Heart left ventricle (tissue), 16 donors: ENCODE measurements at places on chromosomes 7 and 10. TPM values are rescaled to one million over a fixed set of nuclear protein-coding genes. Genes with fewer than 3 reads are reported as not detected.

DNA sequence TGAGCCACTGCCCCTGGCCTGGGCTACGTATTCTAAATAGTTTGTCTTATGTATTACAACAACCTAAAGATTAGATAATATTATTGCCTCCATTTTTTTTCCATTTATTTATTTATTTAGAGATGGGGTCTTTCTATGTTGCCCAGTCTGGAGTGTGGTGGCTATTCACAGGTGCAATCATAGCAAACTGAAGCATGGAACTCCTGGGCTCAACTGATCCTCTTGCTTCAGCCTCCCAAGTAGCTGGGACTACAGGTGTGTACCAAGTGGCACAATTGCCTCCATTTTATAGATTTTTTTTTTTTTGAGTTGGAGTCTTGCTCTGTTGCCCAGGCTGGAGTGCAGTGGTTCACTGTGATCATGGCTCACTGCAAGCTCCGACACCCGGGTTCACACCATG lies 6.5 kb upstream of the TRA2A start:
- DNase-seq: no peak

DENND2A gene
- total RNA-seq: 10.0 TPM

DNA sequence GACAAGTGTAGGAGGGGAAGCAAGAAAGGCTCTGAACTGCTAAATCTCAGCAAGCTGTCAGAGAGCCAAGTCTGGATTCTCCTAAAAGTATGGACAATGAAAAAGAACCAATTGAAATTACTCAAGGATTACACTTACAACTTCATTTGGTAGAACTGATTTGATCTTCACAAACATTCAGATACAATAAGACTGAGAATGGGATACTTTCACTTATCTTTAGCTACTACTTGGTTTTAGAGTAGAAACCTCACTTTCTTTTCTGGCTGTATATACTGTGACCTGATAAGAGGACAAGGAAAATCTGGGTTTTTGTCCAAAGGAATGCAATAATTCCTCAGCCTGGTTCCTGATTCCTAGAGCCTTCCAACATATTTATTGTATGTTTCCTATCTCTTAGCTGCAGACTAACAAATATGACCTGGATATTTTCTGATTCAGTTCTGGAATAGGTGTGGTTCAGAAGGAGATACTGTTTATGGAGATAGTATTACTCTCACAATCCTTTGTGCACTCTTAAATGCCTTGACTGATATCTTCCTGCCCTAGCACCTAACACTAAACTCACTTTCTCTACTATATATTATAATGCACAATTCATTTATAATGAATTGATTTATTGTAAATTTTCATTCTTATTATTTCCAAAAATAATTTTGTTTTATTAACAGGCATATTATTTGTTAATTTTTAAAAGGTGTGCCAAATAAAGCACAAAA lies 7.3 kb downstream of the SEMA3A start:
- DNase-seq: no peak

DDX21 gene
- total RNA-seq: 25.7 TPM

- no peak for DNase-seq
Measured at GRCh38 chr7:151699928-151700319, 177.0 kb downstream of the PRKAG2 start.

- no peak for DNase-seq
Measured at GRCh38 chr10:104903433-104903832, 262.3 kb downstream of the SORCS3 start.

DNA sequence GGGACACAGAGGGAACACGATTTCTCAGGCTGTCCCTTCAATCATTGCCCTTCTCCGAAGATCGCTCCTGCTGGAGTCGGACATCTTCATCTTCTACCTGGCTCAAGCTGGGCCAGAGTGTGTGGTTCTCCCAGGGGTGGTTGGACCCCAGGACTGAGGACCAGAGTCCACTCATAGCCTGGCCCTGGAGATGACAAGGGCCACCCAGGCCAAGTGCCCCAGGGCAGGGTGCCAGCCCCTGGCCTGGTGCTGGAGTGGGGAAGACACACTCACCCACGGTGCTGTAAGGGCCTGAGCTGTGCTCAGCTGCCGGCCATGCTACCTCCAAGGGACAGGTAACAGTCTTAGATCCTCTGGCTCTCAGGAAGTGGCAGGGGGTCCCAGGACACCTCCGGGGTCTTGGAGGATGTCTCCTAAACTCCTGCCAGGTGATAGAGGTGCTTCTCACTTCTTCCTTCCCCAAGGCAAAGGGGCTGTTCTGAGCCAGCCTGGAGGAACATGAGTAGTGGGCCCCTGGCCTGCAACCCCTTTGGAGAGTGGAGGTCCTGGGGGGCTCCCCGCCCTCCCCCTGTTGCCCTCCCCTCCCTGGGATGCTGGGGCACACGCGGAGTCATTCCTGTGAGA lies 23.3 kb downstream of the TBATA start:
- DNase-seq: no peak

BUD23 gene
- 74.8 TPM for total RNA-seq

GRCh38 chr7:16627236-16627635 lies 18.3 kb downstream of the ANKMY2 start:
- DNase-seq: no peak

UCMA gene
- total RNA-seq: not detected

- DNase-seq: no peak
Measured at GRCh38 chr10:95509251-95509650, 51.9 kb downstream of the SORBS1 start.

DNA sequence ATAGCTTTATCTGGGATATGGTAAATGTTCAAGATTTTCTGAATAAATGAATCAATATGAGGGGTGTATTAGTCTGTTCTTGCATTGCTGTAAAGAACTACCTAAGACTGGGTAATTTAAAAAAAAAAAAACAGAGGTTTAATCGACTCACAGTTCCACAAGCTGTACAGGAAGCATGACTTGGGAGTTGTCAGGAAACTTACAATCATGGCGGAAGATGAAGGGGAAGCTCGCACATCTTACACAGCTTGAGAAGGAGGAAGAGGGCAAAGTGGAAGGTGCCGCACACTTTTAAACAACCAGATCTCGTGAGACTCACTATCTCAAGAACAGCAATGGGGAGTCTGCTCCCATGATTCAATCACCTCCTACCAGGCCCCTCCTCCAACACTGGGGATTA lies 32.5 kb upstream of the OTUD1 start:
- DNase-seq: no peak

COX19 gene
- total RNA-seq: 7.6 TPM

GRCh38 chr10:8052956-8053445 lies 1.5 kb upstream of the GATA3 start:
- no peak for DNase-seq

- DNase-seq: peak; percentile 20
Measured at GRCh38 chr7:80859272-80859970, 59.4 kb downstream of the SEMA3C start.

CDCA7L gene
- total RNA-seq: 20.2 TPM

DNA sequence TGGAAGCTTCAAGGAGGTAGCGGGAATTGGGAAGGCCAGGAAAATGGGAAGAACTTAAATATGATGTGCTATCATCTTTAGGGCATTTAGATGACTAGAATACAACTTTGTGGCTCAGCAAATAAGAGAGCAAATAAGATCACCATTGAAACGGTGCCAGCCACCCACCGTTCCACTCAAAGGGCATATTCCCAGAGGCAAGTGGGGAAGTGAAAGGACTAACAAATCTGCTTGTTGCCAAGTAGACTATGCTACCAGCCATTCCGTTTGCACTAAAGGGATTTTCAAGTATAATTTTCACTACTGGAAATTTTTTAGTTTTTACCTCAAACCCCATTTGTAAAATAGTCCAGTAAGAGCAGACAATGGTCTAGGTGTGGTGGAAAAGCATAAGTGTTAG lies 4.0 kb upstream of the PPP1R3C start:
- DNase-seq: no peak

DNA sequence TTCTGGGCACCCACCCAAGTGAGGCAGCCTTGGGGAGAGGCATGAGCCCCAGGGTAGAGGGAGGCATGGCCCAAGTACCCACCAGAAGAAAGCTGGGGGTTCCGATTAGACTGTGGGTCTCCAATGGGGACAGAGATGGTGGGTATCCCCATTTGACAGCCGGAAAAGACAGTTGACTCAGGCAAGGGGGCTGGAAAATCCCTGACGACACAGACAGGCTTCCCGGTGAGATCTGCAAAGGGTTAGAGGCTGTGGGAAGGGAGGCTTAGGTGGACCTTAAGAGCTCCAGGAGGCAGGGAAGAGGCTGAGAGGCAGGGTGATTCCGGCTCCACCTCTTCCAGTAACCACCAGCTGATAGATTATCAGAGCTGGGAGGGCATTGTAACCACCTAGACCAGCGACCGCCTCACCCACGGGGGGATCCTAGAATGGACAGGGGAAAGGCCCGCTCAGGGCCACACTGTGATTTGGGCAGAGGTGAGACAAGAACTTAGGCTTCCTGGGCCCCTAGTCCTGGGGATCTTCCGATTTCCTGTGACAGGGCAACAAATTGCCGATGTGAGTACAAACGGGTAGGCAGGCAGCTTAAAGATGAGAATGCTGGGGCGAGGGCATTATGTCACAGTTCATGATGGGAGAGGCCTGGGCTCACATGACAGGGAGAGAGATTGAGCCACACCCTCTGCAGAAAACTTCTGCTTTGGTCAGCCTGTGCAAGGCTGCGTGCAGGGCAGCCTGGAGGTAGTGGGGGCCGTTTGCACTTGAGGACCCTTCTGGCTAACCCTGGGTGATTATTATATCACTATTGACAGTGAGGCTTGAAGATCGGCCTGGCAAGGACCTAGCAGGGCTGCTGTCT lies 5.4 kb downstream of the TBATA start:
- no peak for DNase-seq

OR2A2 gene
- total RNA-seq: not detected

TPST1 gene
- total RNA-seq: 6.1 TPM

SMURF1 gene
- 12.4 TPM for total RNA-seq

GRCh38 chr10:121648059-121648458 lies 49.8 kb upstream of the FGFR2 start:
- no peak for DNase-seq

- DNase-seq: peak; percentile 48
Measured at GRCh38 chr10:77641788-77642397, 4.3 kb upstream of the KCNMA1 start.

TWIST1 gene
- total RNA-seq: 1.0 TPM

GPR15LG gene
- total RNA-seq: not detected

GRCh38 chr10:125029584-125030242 lies 87.8 kb downstream of the ZRANB1 start:
- no peak for DNase-seq

CLIP2 gene
- total RNA-seq: 9.6 TPM

- DNase-seq: no peak
Measured at GRCh38 chr10:22626784-22627183, 87.6 kb downstream of the PIP4K2A start.

DNA sequence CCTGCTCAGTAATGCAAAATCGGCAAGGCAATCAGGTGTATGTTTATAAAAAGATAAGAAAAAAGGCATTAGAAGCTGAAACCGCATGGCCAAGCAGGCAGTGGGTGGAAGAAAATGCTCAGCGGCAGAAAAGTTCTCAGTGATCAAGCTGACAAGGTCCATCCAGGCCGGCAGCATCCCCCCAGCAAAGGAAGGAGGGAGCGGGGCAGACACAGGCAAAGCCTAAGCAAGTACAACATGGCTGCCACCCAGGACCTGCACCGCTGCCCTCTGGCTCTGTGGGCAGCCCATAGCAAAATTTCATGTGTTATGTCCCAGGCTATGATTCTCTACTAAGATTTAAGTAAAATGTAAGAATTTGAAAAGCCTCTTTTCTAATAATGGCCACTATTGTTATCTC lies 45.4 kb downstream of the MRPS24 start:
- DNase-seq: no peak

- DNase-seq: no peak
Measured at GRCh38 chr7:21054427-21055112, 267.9 kb upstream of the SP8 start.

- no peak for DNase-seq
Measured at GRCh38 chr10:48700493-48700892, 15.8 kb downstream of the WDFY4 start.

SUGCT gene
- 7.0 TPM for total RNA-seq

DNA sequence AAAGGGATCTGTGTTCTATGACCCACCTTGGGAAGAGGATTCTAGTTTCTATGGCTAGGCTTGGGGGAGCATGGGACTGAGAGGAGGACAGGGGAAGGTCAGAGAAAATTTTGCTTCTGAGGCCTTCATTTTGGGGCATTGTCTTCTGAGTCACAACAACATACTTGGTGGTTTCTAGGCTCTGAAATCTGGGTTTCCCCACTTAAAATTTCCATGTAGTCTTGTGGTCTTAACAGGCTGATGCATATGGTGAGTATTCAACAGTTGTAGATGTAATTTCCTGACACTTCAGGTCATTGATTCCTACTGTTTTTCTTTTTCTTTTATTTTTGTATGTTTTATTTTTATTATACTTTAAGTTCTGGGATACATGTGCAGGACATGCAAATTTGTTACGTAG lies 88.5 kb downstream of the ANKRD7 start:
- DNase-seq: no peak

TRIM56 gene
- total RNA-seq: 16.9 TPM

C10orf105 gene
- total RNA-seq: not detected

SFTPA1 gene
- not detected for total RNA-seq

GRCh38 chr7:69032848-69033247 lies 565.4 kb upstream of the AUTS2 start:
- no peak for DNase-seq

DNA sequence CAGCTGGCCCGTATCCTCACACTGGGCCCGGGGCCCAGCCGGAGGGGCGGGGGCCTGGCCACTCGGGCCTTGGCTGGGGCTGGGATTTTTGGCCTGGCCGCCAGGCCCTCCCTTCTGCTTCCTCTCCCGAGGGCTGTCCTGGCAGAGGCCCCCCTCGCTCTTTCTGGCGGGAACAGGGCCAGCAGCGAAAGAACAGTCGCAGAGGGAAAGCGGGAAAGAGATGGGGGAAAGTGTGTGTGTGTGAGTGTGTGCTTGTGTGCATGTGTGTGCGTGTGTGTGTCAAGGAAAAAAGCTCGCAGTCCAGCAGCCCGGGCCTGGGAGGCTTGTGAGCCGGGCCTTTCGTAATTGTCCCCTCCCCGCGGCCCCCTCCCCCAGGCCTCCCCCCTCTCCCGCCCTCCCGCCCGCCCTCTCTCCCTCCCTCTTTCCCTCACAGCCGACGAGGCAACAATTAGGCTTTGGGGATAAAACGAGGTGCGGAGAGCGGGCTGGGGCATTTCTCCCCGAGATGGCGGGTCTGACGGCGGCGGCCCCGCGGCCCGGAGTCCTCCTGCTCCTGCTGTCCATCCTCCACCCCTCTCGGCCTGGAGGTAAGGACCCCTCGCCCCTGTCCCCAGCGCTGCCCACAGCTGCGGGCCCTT lies at the start of gene ELN:
Gene ELN (plus strand): TSS at position 491 of the 638 bp plus-strand sequence. CDS start 15 bp downstream, at position 506.
- DNase-seq: peak; percentile 88

- no peak for DNase-seq
Measured at GRCh38 chr10:36683421-36683820, 442.0 kb upstream of the ANKRD30A start.

- DNase-seq: no peak
Measured at GRCh38 chr7:122269241-122269640, 35.3 kb downstream of the FEZF1 start.

PLPP4 gene
- total RNA-seq: not detected

- no peak for DNase-seq
Measured at GRCh38 chr7:90769036-90769435, 172.9 kb downstream of the CDK14 start.
